CD4-positive, alpha-beta T cell treated with Interferon gamma for 1 hour (primary cell): ENCODE measurements at places on chromosomes 5 and 9.

DNA sequence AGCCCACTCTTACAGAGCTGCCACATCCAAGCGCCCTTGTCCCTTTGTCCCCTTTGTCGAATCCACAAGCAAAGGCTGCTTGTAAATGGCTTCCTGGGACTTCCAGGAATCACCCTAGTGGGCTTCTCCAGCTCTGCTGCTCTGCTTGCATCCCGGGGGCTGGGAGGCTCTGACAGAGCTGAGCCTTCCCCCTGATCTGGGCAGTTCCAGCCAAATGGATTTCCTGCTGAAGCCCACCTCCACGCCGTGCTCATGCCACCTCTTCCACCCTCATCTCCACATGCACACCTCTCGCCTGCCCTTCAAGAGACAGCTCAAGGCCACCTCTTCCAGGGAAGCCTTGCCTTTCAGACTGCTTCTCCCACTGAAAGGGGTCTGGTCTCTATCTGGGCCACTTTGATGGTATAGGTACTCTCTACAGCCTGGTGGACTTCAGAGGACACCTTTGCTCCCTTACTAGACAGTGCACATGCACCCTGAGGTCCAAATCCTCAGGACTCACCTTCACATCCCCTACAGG lies 106.2 kb downstream of the LHFPL2 start:
- DNase-seq: no peak

DNA sequence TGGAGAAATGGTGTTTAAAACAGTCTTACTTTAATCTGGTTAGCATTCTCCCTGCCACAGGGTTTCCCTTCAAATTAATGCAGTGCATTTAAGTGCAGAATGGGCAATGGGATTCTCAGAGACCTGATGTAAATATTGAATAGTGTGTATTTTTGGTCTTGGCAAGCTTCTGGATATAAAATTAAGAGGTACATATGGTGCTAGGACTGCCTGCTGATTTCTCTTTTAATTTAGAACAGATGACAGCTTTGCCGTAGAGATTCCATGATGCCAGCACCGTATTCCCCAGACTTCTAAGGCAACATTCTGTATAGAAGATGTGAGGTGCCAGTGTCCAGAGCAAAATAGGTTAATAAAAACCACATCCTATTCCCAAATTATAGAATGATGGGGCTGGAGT lies 1.9 kb downstream of the MTAP start:
- no peak for DNase-seq

DNA sequence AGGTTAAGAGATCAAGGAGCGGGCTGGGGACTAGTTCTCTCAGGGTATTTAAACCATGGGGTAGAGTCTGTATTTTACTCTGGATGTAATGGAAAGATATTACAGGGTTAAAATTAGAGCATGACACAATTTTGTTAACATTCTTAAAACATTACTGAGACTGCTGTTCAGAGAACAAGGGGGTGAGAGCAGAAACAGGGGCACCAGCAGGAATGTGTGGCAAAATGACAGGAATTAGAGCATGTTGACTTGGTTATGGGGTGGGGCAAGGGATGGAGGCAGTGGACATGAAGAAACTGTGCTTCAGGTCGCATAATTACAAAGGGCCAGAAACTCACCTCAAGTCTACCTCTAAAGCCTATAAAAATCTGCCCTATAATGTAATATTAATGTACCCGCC lies 75.0 kb downstream of the TMEM232 start:
- no peak for DNase-seq

DNA sequence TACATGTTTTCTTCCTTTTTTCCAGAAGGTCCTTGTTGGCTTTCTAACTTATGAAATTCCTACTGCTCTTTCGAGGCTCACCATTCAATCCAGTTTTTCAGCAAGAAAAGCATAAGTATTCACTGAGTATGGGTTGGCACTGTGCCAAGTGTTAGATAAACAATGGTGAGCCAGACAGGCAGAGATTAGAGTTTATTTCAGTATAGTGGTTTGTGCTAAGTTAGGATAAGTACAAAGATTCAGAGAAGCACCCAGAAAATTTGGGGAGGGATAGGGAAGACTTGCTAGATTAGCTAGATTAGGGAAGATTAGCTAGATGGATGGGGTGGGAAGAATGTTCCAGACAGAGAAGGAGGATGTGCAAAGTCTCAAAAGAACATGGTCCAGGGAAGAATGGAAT lies 122.9 kb downstream of the OXCT1 start:
- no peak for DNase-seq

DNA sequence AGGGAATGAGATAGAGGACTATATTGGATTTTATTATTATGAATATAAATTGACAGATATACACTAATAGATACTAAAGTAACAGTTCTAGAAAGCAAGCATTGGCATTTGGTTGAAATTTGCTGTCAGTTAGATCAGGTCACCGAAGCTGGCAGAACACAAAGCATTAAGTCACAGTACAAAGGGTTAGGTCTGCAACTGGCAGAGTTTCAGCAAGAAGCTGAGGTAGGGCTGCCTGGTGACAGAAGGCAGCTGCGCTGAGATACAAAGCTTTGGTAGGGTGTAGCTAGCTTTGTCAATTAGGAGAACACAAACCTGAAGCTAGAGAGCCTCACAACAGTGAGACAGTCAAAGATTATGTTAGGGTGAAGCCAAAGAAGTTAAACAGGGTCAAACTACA lies 6.3 kb upstream of the CSNK1G3 start:
- DNase-seq: no peak

- no peak for DNase-seq
Observed at GRCh38 chr5:35488791-35489190, 128.9 kb upstream of the SPEF2 start.

- no peak for DNase-seq
Observed at GRCh38 chr5:172816925-172817562, 17.0 kb upstream of the ERGIC1 start.

- DNase-seq: no peak
Observed at GRCh38 chr9:24614070-24614469, 68.4 kb upstream of the IZUMO3 start.

DNA sequence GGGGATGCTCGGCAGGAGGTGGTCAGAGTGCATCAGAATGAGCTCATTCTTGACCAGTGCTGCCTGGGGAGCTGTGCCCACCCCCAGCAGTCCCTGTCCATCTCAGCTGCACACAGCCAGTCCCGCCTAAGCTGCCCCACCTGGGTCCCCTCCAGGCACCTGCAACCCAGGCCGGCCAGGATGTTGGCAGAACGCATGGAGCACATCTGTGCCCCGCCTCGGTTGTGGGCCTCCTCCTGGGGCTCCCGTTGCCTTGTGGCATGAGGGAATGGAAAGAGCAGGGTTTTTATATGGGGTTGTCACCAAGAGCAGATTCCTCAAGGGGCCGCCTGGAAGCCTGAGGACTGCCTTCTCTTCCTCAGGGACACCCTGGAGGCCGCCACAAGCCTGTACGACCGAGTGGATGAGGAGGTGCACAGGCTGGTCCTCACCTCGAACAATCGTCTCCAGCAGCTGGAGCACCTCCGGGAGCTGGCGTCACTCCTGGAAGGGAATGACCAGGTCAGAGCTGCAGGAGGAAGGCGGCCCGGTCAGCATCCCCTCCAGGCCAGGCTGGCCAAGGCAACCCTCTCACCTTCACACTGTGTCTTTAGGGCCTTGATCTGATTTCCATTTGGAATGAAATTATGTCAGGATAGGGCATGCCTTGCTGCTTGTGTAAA lies 34.8 kb upstream of the LRRC14B start:
- no peak for DNase-seq

DNA sequence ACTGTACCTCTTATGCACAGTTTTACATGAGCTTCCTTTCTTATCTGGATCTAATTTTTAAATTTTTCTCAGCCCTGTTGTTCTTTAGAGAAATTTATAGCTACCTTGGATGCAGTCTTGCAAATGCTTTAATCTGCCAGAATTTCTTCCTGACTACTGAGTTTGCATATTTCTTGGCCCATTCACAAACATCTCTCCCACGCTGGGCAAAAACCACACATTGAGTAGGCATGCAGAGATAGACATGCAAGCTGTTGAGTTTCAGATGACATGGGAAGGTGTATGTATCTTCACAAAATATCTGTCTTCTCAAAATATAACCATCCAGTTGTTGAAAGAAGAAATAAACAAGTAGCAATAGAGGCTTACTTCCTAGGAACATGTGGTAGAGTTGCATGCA lies 101.2 kb downstream of the PARP8 start:
- DNase-seq: no peak

DNA sequence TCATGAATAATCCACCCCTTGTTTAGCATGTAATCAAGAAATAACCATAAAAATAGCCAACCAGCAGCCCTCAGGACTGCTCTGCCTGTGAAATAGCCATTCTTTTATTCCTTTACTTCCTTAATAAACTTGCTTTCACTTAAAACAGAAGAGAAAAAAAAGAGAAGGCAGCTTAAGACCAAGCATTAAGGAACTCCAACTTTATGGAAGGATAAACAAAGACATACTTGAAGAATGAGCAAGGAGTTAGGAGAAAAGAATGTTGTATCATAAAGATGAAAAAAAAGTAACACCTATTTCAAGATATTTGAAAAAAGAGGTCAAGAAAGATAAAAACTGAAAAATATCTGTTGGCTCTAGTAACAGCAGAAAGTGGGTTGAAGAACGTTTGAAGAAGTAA lies 107.6 kb downstream of the RNF180 start:
- DNase-seq: no peak

DNA sequence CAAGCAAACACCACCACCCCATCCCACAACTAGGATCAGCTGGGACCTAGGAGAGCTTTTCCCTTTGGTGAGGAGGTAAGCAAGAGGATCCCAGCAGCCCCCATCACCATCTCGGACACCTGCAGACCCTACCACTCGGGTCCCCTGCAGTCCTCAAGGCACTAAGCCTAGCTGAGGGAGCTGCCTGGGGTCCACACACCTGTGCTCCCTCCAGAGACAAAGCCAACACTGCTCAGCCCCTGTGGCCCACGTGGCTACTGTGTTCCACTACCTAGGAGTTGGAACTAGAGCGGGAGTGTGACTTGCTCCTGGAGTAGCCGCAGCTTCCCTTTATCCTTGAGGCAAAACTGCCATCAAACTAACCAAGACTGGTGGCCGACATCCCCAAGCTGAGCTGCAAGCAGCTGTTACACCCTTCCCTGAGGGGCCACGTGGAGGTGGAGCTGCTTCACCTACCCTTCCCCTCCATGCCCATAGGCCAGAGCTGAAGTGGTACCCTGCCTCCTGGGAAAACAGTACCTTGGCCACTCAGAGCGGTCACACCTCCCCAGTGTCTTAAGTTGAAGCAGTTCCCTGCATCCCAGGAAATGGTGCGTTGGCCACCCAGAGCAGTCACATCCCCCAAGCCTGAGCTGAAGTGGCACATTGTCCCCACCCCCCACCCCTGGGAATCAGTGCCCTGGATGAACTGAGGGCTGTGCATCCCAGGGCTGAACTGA lies 205.5 kb downstream of the CACNA1B start:
- DNase-seq: no peak

DNA sequence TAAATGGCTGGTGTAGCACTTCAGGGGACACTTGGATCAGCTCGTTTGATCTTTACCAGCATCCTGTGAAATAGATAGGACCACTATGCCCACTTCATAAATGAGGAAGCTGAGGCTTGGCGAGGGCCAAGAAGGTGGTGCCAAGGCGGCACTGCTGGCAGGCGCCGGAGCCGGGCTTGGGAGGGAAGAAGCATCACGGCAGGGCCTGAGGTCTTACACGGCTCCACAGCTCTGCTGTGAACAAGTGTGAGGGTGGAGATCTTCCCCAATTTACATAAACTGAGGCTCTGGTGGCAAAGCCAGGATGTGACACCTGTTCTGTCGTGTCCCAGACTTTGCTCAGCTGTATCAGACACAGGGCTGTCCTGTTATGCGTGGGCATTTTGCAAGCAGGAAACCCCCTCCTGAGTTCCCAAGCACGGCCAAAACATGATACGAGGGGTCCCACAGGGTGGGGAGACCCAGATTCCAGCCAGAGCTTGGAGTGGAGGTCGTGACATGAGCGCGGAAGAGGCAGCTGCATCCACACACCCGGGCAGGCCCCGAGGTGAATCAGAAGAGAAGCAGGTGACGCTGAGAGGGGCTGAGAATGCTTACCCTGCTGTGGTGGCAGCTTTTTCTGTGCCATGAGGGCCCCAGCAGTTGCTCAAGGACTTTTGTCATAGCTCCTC lies 117.5 kb upstream of the BOD1 start:
- DNase-seq: peak; percentile 33

DNA sequence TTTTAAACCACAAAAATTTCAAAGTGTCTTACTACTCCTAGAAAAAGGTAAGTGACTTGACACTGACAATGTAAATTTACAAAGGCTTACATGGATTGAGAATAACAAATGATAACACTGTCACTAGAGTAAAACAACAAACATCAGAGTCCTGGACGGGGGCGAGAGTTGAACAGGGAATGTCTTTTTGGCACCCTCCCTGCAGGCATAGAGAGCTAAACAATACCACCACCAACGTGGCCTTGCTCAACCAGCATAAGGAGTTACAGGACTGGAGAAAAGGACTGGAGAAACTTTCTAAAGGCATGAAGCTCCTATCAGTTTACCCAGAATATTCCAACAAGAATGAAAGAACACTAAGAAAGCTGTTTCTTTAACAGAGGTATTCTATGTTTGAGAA lies 55.3 kb downstream of the PTBP3 start:
- DNase-seq: no peak

- no peak for DNase-seq
Observed at GRCh38 chr5:163245584-163245983, 191.8 kb upstream of the CCNG1 start.

DNA sequence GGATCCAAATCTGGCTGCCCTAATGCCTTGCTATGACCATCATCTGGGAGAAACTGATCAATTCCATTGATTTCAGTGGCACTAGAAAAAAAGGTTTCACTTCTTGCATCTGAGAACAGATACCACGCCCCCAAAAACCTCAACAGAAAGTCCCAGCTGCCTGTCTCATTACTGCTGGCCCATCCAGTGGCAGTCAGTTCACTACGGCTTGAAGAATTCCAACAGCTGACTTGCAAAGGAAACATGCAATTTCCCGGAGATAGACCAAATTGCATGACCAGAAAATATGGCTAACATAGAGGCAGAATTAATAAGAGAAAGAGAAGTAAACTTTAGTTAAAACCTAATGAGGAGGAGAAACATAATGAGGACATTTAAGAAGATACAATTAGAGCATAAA lies 48.6 kb downstream of the UGCG start:
- peak; percentile 27 for DNase-seq

- DNase-seq: no peak
Observed at GRCh38 chr5:163534492-163535094, 29.2 kb downstream of the MAT2B start.

DNA sequence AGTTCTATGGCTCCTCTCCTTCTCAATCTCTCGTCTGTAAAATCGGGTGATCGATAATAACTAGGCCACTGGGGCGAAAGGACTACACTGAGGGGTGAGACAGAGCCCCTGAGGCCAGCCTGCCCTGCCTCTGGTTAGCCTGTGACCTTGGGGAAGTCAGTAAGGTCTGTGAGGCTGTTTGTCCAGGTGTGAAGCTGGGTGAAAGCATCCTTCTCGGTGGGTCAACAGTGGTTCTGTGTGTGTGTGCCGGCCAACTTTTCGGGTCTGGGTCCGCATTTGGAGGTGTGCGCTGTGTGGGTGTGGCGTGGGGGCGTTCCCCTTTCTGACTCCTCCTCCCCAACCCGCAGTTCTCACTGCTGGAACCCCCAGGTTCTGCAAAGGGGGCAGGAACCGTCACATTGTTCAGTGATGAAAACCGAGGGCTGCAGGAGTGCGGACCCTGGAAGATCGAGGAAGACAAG lies 5.0 kb upstream of the RNF44 start:
- DNase-seq: peak; percentile 69
